ENCODE measurements at places on chromosomes 13 and 19.

- no peak for DNase-seq
These were observed 3.5 kb downstream of the PTPRS start for GRCh38 chr19:5337126-5337525.

- no peak for DNase-seq
These were observed 40.8 kb downstream of the BBC3 start for GRCh38 chr19:47190167-47190727.

DNA sequence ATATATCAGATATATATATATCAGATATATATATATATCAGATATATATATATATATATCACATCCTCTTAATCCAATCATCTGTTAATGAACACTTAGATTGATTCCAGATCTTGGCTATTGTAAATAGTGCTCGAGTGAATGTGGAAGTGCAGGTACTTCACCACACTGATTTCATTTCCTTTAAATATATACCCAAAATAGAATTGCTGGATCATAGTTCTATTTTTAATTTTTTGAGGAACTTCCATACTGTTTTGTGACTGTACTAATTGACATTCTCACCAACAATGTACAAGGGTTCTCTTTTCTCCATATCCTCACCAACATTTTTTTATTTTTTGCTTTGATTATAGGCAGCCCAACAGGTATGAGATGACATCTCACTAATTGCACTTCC lies 277.5 kb downstream of the NHLRC3 start:
- no peak for DNase-seq

DNA sequence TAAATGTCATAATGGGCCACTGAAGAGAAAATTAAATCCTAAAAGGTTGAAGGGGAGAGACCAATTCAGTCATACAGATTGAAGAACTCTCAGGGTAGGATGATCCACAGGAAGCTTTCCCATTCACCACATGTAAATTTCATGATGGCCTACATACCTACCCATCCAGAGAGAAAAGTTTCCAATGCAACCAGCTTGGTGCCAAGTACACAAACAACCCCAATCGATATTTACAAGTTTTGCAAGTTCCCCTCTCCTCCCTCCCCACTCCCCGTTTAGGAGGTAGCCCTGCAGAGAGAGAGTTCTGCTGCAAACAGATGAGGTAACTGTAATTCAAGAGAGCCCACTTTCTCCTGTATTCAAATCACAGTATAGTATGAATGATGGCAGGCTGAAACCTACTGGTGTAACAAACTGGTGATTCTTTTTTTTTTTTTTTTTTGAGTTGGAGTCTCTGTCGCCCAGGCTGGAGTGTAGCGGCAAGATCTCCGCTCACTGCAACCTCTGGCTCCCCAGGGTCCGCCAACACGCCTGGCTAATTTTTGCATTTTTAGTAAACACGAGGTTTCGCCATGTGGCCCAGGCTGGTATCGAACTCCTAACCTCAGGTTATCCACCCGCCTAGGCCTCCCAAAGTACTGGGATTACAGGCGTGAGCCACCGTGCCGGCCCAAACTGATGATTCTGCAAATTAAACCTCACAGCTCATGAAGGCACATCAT lies 14.4 kb downstream of the FOXO1 start:
- DNase-seq = no peak

- peak; percentile 62 for DNase-seq
These were observed at the start of gene TRPM4 for GRCh38 chr19:49157445-49158224. TRPM4 (plus strand) TSS chr19:49157792; CDS start chr19:49157867, 75 bp downstream.

DNA sequence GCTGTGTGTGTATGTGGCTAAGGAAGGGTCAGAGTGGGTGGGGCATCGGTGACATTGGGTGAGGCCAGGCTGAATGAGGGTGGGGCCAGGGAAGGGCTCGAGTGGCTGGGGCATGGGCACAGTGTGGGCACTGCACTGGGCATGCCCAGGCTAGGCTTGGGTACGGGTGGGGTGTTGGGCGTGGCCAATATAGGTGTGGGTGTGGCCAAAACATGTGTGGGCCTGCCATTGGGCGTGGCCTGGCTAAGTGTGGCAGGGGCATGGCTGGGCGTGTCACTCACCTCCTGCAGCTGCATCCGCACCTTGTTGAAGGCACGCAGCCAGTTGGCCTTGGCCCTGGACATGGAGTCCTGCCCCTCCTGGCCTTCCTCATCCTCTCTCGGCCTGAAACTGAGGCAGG lies 33.2 kb downstream of the UNC13A start:
- no peak for DNase-seq

- DNase-seq = no peak
These were observed 111.5 kb upstream of the DIAPH3 start for GRCh38 chr13:60275208-60275607.

DNA sequence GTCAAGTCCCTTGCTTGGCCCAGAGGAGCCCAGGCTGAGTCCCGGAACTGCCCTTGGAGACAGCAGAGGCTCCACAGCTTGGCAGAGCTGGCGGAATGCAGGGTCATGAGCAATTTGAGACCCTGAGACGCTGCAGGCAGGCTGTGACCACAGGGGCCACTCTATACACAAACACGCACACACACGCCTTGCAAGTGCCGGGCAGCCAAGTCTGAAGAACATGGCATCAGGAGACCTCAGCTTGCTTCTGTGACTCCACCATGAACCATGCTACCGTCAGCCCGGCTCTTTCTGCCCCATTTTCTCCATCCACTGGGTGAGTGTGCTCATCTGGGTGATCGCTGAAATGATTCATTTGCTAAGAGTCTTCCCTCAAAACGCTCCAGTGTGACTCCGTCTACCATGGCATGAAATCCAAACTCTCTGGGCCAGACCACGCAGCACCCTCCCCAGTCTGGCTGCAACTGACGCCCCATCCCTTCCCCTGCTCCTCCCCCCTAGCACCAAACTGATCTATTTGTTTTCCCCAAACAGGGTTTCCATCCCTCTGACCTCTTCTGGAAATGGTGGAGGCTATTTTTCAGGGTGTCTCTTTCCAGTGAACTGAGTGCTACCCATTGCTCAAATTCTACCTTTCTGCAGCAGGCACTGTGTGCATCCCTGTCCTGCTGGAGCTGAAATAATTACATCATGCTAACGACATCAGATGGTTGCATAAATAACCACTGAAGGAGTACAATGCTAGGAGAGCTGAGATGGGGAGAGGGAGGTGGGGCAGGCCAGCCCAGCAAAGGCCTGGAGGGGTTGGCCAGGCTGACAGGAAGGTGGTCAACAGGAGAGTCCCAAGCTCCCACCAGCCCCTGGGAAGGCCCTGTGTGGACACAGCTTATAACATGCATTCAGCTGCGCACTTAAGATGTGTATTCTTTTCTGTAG lies 3.1 kb downstream of the CARS2 start:
- no peak for DNase-seq

DNA sequence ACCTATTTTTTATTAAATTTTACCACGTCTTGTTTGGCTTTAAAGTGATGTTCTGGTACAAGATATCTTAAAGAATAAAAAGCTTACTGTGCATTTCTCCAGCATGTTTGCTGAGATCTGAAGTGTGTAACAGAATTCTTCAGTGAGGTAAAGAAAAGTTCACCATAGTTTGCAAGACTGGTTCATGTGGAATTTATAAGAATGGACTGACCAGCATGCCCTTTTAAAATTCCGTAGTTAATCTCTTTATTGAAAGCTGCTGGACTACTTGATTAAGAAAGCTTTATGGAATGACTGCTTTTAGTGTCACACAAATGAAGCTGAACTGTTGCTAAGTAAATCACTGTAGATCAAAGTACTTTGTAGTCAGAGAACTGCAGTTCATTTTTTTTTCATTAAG lies 119.2 kb downstream of the GPC6 start:
- no peak for DNase-seq

- DNase-seq = no peak
These were observed 23.7 kb downstream of the ZC3H4 start for GRCh38 chr19:47089767-47090350.

GRCh38 chr13:43360892-43361610 lies 337.7 kb downstream of the DNAJC15 start:
- no peak for DNase-seq
